Activated naive CD8-positive, alpha-beta T cell treated with anti-CD3 and anti-CD28 coated beads, Interleukin-2, amount 50 U/mL, for 24 hours (primary cell): ENCODE measurements at places on chromosomes 7 and 10.

DNA sequence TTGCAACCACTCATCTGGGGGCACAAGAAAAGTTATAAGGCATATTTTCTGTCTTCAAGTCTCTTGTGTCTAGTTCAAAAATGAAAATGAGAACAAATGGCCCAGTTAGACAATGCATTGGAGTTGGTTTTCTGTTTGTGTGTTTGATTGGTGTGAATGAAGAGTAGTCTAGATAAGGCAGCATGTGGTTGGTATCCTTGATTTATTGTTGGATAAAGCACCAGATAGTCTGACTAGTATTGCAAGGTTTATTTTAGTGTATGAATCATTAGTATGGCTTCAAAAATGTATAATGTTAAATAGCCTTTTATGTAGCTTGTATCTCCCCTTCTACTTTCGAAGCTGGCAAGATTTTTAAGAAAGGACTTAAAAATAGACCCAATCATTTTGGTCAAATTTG, 237.3 kb downstream of the CDK14 start:
- no peaks in the 10 kb centered on the region for H3K4me1 ChIP-seq
- no peaks in the 10 kb centered on the region for H3K27me3 ChIP-seq
- peaks cover 4% of the 10 kb centered on the region for H3K36me3 ChIP-seq

- no peak for DNase-seq
- peaks cover 5% of the 10 kb centered on the region for H3K27me3 ChIP-seq
- H3K36me3 ChIP-seq: no peaks in the 10 kb centered on the region
- no peak overlapping the region for H3K4me3 ChIP-seq
- peaks cover 2% of the 10 kb centered on the region for H3K4me1 ChIP-seq
Observed at GRCh38 chr10:84659027-84659426, 330.6 kb downstream of the CCSER2 start.

GRCh38 chr10:85926986-85927385, 439.6 kb downstream of the GRID1 start:
- H3K4me3 ChIP-seq: no peak overlapping the region
- H3K27ac ChIP-seq: no peak overlapping the region
- no peaks in the 10 kb centered on the region for H3K36me3 ChIP-seq
- no peak for DNase-seq

GRCh38 chr7:34320926-34321661, 336.9 kb upstream of the NPSR1 start:
- H3K27ac ChIP-seq: no peak overlapping the region
- H3K36me3 ChIP-seq: no peaks in the 10 kb centered on the region
- H3K27me3 ChIP-seq: peaks cover 24% of the 10 kb centered on the region

GRCh38 chr7:10225275-10225674, 748.4 kb upstream of the PHF14 start:
- DNase-seq: no peak
- no peaks in the 10 kb centered on the region for H3K27me3 ChIP-seq
- no peak overlapping the region for H3K27ac ChIP-seq
- H3K4me3 ChIP-seq: no peak overlapping the region
- H3K36me3 ChIP-seq: no peaks in the 10 kb centered on the region
- H3K4me1 ChIP-seq: no peaks in the 10 kb centered on the region

DNA sequence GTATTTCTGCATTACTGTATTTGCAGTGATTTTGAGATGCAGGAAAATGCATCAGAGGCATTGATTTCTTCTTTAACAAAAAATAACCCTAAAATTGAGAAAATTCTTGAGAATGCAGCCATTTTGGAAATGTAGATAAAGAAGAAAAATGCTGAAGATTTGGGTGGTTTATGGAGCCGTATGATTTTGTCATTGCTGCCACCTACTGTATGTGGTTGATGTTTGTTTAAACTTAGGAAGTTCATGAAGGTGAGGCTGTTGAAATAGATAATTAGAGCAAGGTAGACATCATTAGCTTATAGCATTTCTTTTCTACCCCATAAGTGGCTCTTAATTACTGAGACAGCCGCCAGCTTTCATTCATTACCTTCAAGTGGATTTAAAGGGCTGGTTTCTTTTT, 92.1 kb upstream of the SAMD8 start:
- no peak overlapping the region for H3K27ac ChIP-seq
- no peak for DNase-seq

DNA sequence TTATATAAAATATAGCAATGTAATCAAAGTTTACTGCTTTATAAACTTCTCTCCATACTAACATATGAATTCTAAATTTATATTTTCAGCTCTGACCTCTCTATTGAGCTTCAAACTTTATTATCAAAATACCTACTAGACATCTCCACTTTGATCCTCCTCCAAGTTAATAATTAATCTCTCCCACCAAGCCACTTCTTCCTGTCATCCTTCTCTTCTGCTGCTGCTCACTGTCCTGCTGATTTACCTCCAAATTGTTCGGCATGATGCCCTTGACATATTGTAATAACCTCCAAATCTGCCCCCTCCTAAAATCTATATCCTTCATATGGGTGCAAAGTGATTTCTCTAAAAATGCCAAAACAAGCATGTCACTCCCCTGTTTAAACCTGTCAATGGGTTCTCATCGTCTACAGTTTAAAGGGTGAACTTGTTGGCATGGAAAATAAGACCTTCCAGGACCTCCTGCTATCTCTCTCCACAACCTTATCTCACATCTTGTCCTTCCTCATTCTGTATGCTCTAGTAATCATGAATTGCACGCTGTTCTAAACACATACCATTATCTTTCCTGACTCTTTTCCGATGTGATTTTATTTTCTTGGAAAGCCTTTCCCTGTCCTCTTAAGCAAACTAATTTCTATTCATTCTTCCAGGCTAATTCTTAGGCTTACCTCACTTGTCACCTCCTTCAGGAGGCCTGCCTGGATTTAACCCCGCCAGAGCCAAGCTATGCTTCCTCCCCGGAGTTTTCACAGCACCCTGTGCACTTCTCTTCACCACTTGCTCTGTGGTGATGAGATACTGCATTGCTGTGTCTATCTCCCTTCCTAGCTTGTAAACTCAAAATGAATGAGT, 52.1 kb upstream of the STK17A start:
- H3K4me1 ChIP-seq: no peaks in the 10 kb centered on the region
- no peak overlapping the region for H3K27ac ChIP-seq
- no peak overlapping the region for H3K4me3 ChIP-seq
- peaks cover 2% of the 10 kb centered on the region for H3K27me3 ChIP-seq
- H3K36me3 ChIP-seq: no peaks in the 10 kb centered on the region

- H3K4me1 ChIP-seq: peaks cover 49% of the 10 kb centered on the region
- H3K36me3 ChIP-seq: peaks cover 33% of the 10 kb centered on the region
- no peak overlapping the region for H3K4me3 ChIP-seq
- peak overlapping the region; percentile 31 for H3K27ac ChIP-seq
- H3K27me3 ChIP-seq: no peaks in the 10 kb centered on the region
Observed at GRCh38 chr7:938546-939185, 15.8 kb downstream of the ADAP1 start.

DNA sequence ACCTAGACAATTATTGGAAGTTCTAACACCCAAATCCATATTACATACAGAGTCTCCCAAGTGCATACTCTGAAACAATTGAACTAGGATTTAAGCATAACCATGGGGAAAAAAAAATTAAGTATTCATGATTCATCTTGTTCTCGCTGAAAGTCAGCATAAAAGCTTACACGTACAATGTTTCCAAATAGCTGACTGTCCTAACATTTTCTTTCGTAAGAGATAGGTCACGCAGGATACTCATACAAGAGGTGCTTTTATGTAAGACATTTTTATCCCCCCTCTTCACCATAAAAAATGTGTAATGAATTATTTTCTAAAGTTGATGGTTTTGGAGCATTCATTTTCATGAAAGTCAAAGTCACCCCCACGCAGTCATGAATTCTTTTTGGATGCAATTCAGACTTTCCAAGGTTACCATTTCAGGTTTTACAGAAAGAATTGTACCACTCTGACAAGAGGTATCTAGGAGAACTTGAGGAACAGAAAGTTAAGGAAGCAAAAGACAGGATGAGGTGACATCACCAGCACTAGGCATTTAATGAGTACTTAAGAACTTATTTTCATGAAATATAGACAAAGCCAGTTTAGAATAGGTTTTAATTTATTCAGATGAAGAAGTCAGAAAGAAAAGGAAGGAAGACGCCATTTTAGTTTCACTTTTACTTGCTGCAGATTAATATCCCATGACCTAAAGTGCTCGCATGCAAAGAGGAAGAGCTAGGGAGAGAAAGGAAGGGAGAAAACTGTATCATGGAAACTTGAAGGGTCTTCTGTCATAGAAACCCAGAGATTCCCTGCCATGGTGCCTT, 55.8 kb downstream of the TMEM26 start:
- no peak for DNase-seq
- peak overlapping the region; percentile 61 for H3K4me3 ChIP-seq
- H3K27me3 ChIP-seq: no peaks in the 10 kb centered on the region
- H3K4me1 ChIP-seq: peaks cover 10% of the 10 kb centered on the region
- H3K36me3 ChIP-seq: no peaks in the 10 kb centered on the region
- H3K27ac ChIP-seq: peak overlapping the region; percentile 57

GRCh38 chr7:83514977-83515376, 134.0 kb downstream of the SEMA3E start:
- H3K36me3 ChIP-seq: no peaks in the 10 kb centered on the region
- no peak overlapping the region for H3K4me3 ChIP-seq
- no peaks in the 10 kb centered on the region for H3K27me3 ChIP-seq
- no peak for DNase-seq
- no peaks in the 10 kb centered on the region for H3K4me1 ChIP-seq

DNA sequence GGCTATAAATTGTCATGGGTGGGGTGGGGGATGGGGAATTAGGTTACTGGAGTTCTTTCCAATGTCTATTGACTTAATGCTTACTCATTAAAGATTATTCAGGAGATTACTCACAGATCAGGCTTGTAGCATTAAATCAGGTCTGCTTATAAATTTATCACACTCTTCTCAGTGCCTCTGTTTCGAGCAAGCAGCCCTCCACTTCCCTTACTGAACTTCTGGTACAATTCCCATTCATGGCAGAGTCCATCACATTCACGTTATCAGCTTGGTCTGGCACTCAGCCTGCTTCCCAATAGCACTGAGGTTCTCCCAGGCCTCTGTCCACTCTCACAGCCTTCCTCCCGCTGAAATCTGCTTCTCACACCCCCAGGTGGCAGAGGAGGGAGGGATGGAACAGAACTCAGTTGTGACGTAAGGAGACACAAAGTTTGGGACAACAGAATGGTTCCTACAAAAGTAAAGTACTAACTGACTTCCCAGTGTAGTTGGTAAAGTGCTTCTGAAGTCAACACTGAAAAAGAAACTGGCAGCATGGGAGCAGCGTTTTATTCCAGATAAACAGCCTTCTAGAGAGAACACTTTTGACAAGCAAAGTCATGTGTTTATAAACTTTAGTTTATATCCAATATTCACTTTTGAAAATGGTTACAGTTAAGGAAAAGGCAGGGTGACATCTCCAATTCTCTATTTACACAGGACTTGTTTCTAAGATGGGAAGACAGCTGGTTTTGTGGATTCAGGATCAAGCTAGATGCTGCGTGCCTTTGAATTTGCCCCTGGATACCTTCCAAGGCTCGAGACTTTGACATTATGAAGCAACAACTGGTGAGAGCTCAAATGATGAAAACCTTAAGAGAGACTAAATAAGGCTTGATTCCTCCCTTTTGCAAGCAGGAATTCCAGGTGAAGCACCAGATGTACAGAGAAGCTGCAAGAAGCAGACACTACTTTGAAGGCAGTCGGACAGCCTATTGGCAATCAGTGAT, 81.4 kb downstream of the ATXN7L1 start:
- H3K27me3 ChIP-seq: no peaks in the 10 kb centered on the region
- no peak overlapping the region for H3K4me3 ChIP-seq
- H3K36me3 ChIP-seq: no peaks in the 10 kb centered on the region
- H3K27ac ChIP-seq: no peak overlapping the region
- DNase-seq: no peak
- H3K4me1 ChIP-seq: peaks cover 17% of the 10 kb centered on the region

- DNase-seq: no peak
- H3K27ac ChIP-seq: no peak overlapping the region
- no peaks in the 10 kb centered on the region for H3K36me3 ChIP-seq
- H3K4me1 ChIP-seq: no peaks in the 10 kb centered on the region
Observed at GRCh38 chr7:29780346-29780745, 26.0 kb upstream of the WIPF3 start.

DNA sequence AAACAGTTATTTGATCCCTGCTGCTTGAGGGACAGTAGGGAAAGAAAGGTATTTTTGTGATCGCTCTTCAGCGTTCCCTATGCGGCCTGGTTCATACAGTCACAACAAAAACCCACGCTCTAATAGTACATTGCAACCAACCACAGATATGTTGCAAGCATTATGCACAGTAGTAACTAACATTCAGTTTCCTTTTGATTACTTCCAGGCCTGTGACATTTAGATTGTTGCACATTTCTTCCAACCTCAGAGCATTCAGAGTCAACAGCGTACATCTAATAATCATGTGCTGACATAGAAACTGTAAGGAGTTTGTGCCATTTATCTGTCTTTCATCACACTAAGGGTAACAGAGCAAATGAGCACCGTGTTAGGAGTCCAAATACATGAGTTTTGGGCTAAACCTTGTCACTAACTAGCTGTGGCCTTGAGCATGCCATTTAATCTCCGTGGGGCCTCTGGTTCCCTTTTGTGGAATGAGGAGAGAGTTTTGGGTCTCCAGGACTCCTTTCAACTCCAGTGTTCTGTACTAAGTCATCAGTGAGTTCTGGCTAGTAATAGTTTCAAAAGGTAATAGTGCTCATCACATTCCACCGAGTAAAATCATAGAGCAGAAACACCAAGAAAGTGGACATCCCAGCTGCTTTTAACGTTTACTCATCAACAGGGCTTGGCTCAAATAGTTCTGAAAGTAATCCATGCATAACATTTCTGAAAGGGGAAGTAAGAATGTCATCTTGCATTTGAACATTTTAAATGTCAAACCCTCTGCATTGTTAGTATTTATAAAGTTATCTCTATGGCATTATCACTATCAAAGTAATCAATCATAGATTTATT, 99.0 kb upstream of the FZD1 start:
- H3K4me1 ChIP-seq: peaks cover 4% of the 10 kb centered on the region
- no peaks in the 10 kb centered on the region for H3K27me3 ChIP-seq
- H3K4me3 ChIP-seq: no peak overlapping the region
- H3K27ac ChIP-seq: no peak overlapping the region
- no peaks in the 10 kb centered on the region for H3K36me3 ChIP-seq
- no peak for DNase-seq
